ENCODE measurements at places on chromosomes 2 and 18. TPM values are rescaled to one million over a fixed set of nuclear protein-coding genes. Genes with fewer than 3 reads are reported as not detected.

CEBPZ gene
- total RNA-seq = 27.0 TPM

GRCh38 chr2:140597836-140598235 lies 1533.0 kb downstream of the LRP1B start:
- no peaks in the 10 kb centered on the region for H3K4me1 ChIP-seq
- H3K36me3 ChIP-seq = no peaks in the 10 kb centered on the region
- no peaks in the 10 kb centered on the region for H3K27me3 ChIP-seq
- H3K27ac ChIP-seq = no peak overlapping the region

GRCh38 chr2:223724861-223725260 lies 112.5 kb downstream of the AP1S3 start:
- H3K36me3 ChIP-seq = no peaks in the 10 kb centered on the region
- no peak for DNase-seq
- no peaks in the 10 kb centered on the region for H3K27me3 ChIP-seq

GRCh38 chr2:171383134-171383533 lies 50.7 kb downstream of the METTL8 start:
- no peaks in the 10 kb centered on the region for H3K27me3 ChIP-seq
- no peaks in the 10 kb centered on the region for H3K4me1 ChIP-seq
- no peak overlapping the region for H3K4me3 ChIP-seq
- no peaks in the 10 kb centered on the region for H3K36me3 ChIP-seq
- no peak for DNase-seq
- H3K27ac ChIP-seq = no peak overlapping the region

DNA sequence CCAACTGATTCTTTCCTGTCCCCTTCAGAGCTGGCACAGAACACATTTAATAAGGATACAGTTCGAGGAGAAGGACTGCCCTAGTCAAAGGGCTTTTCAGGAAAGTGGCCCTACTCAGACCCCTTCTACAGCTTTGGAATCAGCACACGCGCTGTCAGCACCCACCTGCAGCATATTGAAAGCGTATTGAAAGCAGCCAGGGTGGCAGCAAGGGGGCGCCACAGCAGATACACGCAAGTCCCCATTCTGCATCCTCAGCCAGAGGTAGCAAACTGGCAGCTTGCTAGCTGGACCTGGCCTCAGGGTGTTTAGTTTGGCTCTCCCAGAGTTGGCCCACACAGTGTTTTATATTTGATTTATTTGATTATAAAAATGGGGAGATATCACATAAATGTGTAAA lies 101.0 kb upstream of the NT5C1B start:
- H3K27me3 ChIP-seq = no peaks in the 10 kb centered on the region
- peaks cover 2% of the 10 kb centered on the region for H3K4me1 ChIP-seq
- no peak overlapping the region for H3K4me3 ChIP-seq
- no peak for DNase-seq
- H3K27ac ChIP-seq = no peak overlapping the region

- no peak for DNase-seq
- peaks cover 12% of the 10 kb centered on the region for H3K4me1 ChIP-seq
- H3K27me3 ChIP-seq = peaks cover 27% of the 10 kb centered on the region
- H3K27ac ChIP-seq = no peak overlapping the region
Measured at GRCh38 chr2:222311978-222312738, 13.4 kb upstream of the PAX3 start.

CAVIN2 gene
- 50.6 TPM for total RNA-seq

GRCh38 chr2:233430081-233430480 lies 75.8 kb downstream of the DGKD start:
- DNase-seq = no peak
- no peak overlapping the region for H3K27ac ChIP-seq
